ENCODE measurements at places on chromosomes 3 and 15.

DNA sequence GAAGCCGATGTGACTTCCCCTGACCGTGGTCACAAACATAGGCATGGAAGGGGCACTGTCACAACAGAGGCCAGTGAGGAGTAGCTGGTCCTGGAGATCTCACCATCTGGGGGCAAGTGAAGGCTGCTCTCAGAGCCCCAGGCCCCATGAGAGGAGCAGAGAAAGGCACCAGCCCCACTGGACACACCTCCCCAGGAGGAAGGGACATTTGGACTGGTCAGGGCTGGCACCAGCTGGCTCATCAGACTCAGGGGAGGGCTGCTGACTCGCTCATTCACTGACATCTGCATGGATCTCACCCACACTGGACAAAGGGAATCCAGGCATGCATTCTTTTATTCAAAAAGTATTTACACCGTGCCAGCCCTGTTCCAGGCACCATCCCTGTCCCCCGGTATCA is 26.8 kb downstream of the ESYT3 start:
- no peak for DNase-seq

DNA sequence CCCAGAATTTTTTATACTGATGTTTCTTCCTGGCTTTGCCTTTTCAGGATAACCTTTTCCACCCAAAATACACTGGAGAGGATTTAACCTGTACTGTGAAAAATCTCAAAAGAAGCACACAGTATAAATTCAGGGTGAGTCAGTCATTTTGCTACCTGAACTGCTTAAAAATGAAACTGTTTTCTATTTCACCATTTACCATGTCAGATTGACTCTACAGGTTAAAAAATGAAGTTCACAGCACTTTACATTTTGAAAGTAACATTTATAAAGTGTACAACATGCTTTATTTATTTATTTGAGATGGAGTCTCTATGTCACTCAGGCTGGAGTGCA is 115.2 kb downstream of the GHSR start:
- DNase-seq, result no peak

DNA sequence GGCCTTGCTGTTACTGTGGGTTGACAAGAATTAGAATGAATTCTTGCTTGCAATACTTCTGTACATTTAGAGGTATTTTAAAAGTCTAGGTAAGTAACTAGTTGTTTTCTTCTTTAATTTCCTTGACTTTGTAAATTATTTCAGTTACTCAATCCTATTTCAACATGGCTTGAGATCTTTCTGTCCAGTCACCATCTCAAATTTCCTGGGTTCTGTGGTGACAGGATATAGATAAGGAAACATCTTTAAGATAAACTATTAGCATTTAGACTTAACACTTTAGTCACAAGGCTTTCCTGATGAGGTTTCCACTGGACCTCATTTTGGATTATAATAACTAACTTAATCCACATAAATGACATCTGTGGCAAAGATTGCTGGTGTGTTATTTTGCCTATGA is 195.9 kb upstream of the DPH6 start:
- DNase-seq, result no peak

- no peak for DNase-seq
Observed at GRCh38 chr3:24802614-24803013, 308.0 kb upstream of the THRB start.

GRCh38 chr3:140432229-140432669 is 245.6 kb upstream of the TRIM42 start:
- no peak for DNase-seq

- no peak for DNase-seq
Observed at GRCh38 chr3:16168211-16168610, 6.3 kb upstream of the GALNT15 start.

DNA sequence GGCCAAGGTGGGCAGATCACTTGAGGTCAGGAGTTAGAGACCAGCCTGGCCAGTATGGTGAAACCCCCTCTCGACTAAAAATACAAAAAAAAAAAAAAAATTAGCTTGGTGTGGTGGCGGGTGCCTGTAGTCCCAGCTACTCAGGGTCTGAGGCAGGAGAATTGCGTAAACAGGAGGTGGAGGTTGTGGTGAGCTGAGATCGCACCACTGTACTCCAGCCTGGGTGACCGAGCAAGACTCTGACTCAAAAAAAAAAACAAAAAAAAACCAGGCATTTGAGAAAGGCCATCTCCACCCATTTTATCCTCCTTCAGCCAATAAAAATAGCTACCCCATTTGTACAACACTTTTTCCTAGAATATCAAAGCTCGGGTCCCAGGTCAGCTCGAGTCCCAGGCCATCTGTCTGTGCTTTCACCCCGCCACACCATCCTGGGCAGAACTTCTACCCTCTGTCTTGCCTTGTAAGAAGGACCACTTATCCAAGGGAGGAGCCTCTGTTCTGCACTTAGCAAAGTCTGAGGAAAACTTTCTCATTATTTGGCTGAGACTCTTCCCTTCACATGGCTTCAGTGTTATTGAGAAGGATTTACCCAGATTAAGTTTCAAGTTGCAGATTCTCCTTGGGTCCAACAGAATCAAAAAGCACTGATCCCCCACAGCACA is 99.1 kb downstream of the MESD start:
- DNase-seq, result no peak

DNA sequence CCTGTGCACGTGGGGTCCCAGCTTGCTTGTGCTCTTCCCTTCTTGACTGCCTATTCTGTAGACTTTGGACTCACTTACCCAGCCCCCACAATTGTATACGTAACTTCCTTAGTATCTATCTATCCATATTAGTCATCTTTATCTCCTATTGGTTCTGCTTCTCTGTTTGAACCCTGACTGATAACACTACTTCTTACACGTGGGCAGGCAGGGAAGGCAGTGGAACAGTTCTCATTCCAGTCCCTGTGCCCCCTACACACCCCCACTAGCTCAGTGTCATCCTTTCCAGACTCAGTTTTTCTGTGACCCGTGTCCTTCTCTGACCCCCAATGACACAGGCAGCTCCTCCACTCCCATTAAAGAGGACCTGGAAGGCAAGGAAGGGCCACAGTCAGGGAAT is 74.2 kb upstream of the FBN1 start:
- no peak for DNase-seq

GRCh38 chr15:22979238-22980188 is 655 bp downstream of the CYFIP1 start:
- DNase-seq, result no peak

- no peak for DNase-seq
Observed at GRCh38 chr3:67288466-67289106, 290.5 kb downstream of the KBTBD8 start.

DNA sequence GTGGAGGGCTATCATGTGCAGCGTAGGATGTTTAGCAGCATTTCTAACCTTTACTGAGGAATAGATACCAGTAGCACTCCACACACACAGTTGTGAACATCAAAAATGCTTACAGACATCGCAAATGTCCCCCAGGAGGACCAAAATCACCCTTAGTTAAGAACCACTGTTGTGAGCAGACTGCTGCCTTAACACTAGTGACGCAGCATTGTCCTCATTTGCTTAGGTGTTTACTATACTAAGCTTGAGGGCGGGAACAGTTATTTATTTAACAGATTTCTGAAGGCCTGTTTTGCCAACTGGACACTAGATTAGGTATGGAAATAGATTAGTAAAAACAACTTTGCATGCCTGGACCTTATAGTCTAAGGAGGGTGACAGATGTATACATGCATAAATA is 2.3 kb downstream of the PPP2R3A start:
- no peak for DNase-seq

DNA sequence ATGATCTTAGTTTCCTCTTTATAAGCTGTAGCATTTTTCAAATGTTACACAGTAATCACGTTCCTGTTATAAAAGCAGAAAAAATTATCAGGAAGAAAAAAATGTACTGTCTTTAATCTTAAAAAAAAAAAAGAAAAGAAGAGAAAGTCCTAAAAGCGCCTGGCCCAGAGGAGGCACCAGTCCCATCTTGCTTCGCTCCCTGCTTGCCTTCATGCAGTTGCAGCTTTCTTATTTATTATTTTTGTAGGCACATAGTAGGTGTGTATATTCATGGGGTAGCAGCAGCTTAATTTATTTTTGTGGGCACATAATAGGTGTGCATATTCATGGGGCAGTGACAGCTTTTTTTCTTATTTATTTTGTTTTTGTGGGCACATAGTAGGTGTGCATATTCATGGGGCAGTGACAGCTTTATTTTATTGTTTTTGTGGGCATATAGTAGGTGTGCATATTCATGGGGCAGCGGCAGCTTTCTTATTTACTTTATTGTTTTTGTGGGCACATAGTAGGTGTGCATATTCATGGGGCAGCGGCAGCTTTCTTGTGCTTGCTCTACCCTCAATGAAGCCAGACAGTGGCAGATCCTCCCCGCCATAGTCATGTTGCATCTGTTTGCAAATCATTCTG is 5.5 kb upstream of the EHD4 start:
- DNase-seq, result no peak

DNA sequence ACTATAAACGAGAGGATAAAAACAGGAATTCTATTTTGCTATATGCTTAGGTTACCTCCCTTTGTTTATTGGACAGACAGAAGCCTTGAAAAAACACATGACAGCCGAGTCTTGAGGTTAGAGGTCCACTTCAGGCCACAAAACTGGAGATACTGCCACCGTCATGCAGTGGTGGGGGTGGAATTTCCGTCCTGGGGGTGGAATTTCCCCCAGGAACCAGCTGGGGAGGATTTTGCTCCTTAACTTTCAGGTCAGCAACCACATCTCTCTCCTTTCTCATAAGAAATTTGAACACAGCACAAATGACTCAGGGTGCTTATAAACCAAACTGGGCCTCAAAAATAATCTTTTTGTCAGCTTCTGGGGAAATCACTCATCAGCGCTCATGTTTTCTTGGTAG is 545.8 kb upstream of the ADAMTS9 start:
- no peak for DNase-seq

- no peak for DNase-seq
Observed at GRCh38 chr3:120344349-120344748, 4.8 kb downstream of the LRRC58 start.

DNA sequence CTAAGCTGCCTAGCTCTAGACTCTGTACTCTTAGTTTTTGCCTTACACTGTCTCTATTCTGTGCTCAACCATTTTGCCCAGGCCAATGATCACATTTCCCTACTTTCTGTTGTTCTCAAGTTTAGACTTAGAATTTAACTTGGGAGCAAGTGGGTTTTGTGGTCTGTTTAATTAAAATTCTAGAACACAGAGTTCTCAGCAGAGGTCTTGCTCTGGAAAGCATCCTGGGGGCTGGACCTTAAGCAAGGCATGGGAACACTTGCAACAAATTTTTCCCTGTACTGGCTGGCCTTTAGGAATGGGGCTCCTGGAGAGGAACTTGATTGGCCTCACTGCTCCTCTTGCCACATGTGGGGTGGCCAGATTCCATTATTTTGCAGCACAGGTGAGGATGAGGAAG is 236.3 kb upstream of the LRTM1 start:
- no peak for DNase-seq

DNA sequence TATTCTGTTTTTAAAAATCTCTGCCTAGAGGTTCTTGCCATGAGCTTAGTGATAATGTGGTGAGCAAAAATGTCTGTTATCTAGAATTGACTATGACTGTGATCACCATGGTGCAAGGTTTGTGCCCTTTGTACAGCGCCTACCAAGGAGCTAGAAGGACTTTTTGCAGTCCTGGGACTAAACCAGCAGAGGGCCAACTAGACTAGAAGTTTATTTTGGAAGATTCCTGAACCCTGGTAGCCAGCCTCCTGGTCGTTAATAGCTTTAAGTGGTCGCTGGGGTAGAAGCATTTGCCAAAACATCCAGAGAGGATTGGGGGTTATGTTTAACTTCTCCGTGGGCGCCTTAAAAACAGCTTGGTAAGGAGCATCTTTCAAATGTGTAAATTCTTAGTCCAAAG is 7.8 kb downstream of the SCG5 start:
- no peak for DNase-seq

DNA sequence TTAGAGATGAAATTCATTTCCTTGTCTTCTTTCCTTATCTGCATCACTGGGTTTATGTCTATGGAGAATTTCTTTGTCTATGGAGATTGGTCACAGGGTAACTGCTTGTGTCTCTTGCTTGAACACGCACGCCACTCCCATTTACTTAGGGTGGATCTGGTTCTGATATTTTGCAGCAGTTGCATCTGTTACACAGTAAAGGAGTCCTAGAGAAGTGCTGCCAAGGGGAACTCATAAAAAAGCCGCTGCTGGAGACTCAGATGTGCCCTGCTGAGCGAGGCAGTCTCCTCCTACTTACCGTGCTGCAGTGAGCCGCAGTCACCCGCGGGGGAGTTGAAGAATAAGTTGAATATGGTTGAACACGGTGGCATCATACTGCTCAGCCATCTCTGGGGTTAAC is 105.2 kb upstream of the KLHL25 start:
- DNase-seq, result peak; percentile 19

GRCh38 chr3:66253790-66254620 is 33.2 kb downstream of the SLC25A26 start:
- DNase-seq, result peak; percentile 16

GRCh38 chr3:65508750-65509422 is 529.8 kb downstream of the MAGI1 start:
- no peak for DNase-seq

DNA sequence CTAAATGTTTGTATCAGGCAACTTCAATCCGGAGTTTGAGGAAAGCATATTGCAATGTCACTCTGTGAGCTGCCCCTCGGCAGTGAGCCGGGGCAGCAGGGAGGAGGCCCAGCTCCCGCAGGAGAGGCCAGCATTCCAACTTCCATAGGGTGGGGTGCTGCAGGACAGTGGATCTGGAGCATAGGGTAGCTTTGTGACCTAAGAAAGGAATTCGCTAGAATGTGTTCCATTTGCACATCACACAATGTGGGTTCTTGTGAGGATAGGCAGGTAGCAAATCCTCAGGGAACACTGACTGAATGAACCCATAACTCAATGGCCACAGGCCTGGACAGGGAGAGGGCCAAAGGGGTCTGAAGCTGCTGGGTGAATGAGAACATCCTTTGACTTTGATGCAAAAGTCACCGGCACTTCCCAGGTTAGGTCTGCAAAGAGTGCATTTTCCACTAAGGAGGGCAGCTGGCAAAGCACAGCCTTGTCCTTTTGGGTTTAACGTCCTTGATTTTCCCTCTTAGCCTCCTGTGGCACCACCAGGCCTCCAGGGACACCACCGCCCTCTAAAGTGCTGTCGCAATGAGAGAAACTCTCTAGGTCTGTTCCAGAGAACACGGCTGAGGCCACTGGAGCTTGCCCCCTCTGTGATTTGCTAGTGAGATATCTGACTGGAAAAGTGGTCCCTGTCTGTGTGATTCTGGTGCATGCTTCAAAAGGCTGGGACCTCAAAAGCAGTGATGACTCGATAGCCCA is 36.2 kb downstream of the GABRB3 start:
- no peak for DNase-seq
